ENCODE measurements at places on chromosomes 12 and 14.

- no peak for DNase-seq
Measured at GRCh38 chr12:119334430-119335170, at the start of gene CCDC60. TSS of gene CCDC60 (plus strand) at chr12:119334729. CDS start at chr12:119335177, 448 bp downstream.

GRCh38 chr12:51717326-51717925, 126.4 kb downstream of the SCN8A start:
- DNase-seq, result no peak

- DNase-seq, result no peak
Measured at GRCh38 chr14:31090883-31091764, 64.9 kb upstream of the STRN3 start.

DNA sequence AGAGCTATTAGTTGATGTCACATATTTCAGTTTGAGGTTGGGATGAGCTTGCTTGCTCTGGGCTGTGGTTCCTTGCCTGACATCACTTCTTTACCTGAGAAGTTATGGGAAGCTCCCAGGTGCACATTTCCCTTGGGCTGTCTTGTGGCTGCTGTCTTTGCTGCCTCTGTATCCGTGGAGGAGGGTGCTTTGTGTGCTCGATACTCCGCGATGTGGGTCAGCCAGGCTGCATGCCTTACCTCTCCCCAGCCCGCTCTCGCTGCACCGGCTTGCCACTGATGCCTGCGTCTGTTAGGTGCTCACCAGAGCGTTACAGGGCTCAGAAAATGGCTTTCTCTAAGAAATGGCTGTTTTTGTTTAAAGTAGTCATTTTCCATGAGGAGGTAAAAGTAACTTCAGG, 19.6 kb downstream of the PELI2 start:
- DNase-seq, result no peak

- peak; percentile 4 for DNase-seq
Measured at GRCh38 chr14:103141117-103141796, 18.0 kb downstream of the TNFAIP2 start.

DNA sequence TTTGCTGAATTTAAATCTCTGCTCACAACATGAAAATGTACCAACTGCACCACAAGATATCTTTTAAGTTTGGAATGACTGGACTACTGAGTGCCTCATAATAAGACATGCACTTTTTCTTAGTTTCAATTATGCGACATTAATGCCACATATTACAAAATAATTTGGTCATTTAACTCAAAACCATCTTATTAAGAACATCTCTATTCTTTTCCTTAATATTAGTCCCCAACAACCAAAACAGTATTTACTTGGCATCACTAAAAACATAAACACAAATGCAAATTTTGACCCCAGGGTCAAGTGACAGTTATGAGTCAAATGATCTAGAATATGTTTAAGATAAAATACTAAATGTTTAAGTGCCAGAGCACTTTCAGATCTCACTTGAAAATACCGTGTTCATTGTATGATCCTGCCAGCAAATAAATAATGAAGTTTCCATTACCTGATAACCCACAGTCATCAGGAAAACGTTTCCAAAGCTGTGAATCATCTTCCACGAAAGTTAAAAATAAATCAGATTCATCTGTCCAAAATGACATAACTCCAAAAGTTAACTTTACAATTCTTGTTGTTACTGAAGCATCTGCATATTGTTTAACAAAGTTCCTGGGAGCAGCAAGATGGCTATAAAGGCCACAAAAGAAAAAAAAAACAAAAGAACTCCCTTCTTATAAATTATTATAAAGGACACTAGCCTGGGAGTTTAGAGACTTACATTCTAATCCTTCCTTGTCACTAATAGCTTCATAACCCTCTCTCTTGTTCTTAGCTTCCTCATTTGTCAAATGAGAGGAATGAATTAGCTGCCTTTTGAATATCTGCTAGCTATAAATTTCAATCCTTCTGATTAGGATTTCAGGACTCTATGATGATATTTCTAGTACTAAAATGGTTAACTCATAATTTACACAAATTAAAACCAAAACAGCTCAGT, 30.5 kb upstream of the AP4S1 start:
- DNase-seq, result no peak

DNA sequence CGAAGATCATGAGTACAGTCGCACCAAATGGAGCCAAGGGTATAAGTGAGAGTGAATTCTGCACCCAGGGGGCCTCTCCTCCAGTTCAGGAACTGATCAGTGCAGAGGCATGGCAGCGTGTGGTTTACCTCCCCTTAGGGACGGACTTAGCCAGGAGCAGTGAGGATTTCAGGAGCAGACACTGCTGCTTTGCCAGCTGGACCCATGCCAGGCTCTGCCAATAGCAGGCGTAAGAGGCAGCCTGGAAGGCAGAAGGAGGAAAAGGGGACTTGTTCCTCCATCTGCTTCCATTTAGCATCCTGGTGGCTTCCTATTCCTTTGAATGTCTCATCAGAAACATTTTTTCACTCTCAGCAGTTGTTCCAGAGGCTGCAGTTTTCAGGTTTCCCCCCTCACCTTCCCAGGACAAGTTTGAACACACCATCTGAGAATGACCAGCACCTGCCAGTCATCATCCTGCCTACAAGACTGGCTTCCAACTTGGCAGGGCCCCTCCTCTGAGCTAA, 137.0 kb upstream of the LMNTD1 start:
- no peak for DNase-seq

DNA sequence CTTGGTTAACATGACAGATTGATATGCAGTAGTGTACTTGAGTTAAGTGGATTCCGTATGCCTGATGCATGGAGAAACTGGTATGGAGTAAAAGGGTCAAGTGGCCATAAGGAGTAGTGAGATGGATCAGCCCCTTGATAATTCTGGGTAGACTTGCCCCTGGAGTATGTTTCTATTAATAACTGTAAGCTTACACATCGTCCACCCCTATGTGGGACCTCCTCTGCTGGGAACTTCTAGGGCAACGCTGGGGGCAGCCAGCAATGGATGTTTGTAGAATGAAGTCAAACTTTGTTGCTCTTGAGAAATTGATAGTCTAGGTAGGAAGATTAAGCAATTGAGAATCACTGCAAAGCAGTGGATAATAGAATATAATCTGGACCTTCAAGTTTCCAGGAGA, 3.5 kb downstream of the C12orf75 start:
- no peak for DNase-seq

- DNase-seq, result no peak
Measured at GRCh38 chr12:82461836-82462235, 103.5 kb downstream of the METTL25 start.

- DNase-seq, result no peak
Measured at GRCh38 chr14:75368333-75368732, 59.5 kb upstream of the JDP2 start.

- no peak for DNase-seq
Measured at GRCh38 chr12:71870416-71870815, 30.9 kb downstream of the TBC1D15 start.

- DNase-seq, result peak; percentile 25
Measured at GRCh38 chr12:120468821-120469449, 613 bp downstream of the SRSF9 start.

DNA sequence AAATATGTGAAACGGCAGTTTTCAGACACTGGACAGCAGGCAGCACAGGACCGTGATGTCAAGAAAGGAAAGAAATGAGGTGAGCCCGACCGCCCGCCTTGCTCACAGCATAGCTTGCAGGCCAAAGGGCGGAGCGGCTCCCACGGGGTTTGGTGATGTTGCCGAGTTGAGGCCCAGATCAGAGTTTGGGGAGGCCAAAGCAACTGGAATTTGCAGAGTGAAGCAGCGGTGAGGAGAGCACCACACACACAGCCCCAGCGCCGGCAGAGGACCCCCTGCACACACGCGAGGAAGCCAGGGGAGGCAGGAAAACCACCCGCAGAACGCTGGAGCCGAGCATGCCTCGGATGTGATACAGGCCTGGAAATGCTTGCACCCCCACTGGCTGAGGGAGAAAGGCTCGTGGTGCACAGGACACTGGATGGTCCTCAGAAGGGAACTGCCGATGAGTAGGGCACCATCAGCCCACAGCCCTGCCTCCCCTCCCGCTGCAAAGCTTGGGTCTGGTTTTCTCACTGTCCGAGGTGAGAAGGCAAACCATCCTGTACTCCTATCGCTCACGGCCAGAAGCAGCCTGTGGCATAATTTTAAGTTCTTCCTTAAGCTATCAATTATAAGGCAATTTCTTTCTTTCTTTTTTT, 25.7 kb upstream of the PLD4 start:
- DNase-seq, result no peak

DNA sequence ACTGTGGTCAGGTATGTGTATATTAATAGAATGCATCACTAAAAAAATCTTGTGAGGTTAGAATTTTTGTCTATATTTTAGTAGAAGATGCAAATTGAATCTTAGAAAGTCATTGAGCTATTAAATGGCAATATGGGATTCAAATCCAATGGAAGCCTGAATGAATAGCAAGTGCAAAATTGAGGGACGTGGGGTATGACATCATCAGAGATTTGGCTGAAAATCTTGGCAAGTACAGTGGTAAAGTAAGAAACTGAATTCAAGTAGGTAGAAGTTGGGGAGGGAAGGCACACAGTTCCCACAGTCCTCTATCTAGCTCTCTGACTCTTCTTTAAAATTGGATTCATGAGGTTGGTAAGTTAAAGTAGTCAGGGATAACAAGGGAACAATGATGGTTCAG, 97.4 kb upstream of the SSTR1 start:
- no peak for DNase-seq

GRCh38 chr14:23020143-23021128, 10.5 kb upstream of the C14orf93 start:
- DNase-seq, result no peak

DNA sequence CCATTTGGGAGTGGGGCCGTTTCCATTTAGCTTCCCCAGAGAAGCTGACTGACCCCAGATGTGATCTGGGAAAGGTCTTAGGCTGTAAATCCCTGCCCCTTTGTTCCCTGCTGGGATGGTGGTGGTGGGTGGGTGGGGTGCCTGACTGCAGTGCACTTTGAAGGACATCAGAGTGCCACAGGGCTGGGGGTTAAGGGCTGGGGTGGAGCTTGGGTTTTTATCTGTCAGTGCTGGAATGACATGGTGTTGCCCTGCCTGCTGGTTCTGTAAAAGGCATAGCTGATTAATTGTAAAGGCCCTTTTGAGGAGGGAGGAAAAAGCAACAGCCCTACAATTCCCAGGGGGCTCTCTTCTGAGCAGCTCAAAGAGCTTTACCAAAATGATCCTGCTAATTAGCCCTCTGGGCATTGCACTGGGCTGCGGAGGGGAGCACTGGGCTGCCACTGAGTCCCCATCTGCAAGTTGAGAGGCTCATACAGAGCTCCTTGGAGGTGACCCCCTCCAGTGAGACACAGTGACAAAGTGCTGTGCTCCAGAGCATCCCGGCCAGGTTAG, 21.1 kb downstream of the PLEKHG3 start:
- DNase-seq, result no peak

DNA sequence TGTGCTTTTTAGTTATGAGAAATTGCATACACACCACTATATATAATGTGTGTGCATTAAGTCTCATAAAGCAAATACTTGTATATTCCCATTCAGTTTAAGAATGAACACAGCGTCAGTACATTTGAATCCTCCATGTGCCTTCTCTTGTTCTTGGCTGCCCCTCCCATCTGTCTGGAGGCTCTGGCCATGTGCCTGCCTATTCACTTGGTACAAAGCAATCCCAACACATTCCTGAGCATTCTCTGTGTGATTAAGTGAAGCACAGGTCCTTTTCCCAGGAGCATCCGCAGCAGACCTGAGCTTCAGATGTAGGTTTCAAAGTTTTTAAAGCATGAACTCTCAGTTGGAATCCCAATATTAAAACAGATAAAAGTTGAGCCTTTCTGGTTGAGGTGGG, 58.7 kb downstream of the POLR3B start:
- no peak for DNase-seq

DNA sequence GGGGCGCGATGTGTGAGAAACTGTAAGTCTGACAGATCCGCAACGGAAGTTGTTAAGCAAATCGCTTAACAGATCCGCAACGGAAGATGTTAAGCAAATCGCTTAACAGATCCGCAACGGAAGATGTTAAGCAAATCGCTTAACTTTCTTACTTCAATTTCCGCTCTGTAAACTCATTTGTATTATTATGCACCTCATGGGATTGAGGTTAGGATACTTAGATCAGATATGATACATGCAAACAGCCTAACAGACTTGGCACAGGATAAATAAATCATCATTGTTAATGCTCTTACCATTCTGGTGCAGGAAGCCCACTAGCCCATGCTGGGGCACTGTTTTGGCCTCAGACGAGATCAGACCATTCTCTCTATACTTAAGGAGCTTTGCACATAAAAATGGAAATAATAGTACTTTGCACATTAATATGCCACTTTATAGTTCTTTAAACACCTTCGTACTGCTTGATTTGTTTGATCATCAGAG, 399 bp downstream of the NCAPD2 start:
- DNase-seq, result no peak

GRCh38 chr12:98297538-98297937, 217.9 kb upstream of the TMPO start:
- no peak for DNase-seq

DNA sequence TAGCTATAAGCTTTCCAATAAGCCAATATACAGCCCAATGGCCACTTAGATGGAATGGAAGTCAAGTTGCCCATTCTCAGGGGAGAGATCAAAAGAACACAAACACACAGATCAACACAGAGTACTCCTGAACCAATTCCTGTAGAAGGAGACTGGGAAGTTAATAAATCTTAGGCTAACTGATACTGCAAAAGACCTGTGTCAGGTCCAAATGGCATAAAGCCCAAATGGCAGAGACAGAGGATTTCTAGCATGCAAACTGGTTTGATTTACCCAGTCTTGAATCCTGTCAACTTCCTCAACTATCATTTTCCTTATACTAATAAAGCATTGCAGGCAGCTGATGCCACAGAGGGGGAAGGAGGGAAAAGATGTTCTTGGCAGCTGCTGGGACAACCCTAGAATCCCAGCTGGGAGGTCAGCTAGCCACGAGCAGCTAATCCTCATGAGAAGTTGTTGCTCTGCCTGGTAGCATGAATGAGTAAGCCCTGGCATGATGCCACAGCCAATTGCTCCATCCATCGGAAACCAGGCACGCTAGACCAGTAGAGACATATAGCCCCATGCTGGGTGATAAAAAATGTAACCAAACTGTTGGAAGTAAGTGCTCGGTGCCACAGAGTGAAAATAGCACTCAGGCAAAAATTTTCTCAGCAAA, 26.2 kb downstream of the ANG start:
- DNase-seq, result no peak

GRCh38 chr14:21807975-21808374, 134.4 kb upstream of the OR4E1 start:
- DNase-seq, result no peak

- DNase-seq, result no peak
Measured at GRCh38 chr12:122036153-122036552, 14.5 kb downstream of the BCL7A start.

- no peak for DNase-seq
Measured at GRCh38 chr12:78559886-78560285, 304.7 kb upstream of the SYT1 start.

DNA sequence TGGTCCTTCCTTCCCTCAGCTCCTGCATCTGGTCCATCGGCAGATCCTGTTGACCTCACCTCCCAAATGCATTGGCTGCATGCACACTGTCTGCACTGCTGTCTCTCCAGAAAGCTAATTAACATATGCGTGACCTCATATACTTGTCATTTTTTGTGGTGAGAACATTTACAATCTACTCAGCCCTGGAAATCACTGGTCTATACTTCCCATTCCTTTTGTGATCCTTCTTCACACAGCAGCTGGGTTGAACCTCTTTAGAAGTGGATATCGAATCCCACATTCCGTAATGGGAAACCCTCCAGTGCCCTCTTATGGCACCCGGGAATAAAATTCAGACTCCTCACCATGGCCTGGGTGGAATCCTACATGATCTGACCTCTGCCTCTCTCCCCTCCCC, 45.0 kb downstream of the SMOC1 start:
- DNase-seq, result no peak

- DNase-seq, result no peak
Measured at GRCh38 chr12:44063671-44064070, 227.8 kb downstream of the TMEM117 start.

- DNase-seq, result no peak
Measured at GRCh38 chr14:68568907-68569897, 223.7 kb downstream of the ZFP36L1 start.

Data from stimulated activated CD8-positive, alpha-beta memory T cell treated with anti-CD3 and anti-CD28 coated beads, Interleukin-15, amount 100 ng/mL, for 48 hours (primary cell).